ENCODE measurements at places on chromosomes 7 and 10.

- peak; percentile 83 for DNase-seq
These were observed at the start of gene PRKAR1B for GRCh38 chr7:727104-727805. Gene PRKAR1B, minus strand, starts transcription at chr7:727281. Its CDS starts 15,776 bp downstream, at chr7:711505.

DNA sequence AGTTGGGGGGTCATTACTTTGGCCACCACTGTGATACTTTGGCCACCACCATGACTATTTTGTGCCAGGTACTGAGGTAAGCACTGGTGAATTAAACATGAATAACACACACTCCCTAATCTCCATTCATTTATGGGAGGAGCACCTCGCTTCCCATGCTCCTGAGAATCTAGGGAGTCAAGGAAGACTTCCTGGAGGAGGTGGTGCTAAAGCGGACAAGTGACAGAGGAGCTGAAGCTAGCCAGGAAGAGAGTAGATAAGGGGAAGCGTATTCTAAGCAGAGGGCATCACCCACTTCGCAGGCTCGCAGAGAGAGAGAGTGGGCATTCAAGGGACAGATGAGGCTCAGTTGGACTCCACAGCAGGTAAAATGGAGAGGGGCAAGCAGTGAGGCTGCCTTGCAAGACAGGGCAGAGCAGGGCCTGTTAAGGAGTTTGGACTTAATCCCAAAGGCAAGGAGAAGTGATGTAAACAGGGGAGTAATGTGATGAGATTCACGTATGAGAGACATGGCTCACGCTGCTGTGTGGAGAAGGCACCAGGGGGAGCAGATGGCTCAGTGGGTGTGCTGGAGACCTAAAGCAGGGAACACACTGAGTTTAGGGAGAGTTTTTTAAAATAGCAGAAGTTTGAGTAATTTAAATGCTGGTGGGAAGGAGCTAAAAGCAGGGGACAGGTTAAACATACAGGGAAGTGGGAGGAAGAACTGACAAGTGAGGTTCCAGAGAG is 21.3 kb upstream of the TMEM248 start:
- no peak for DNase-seq

DNA sequence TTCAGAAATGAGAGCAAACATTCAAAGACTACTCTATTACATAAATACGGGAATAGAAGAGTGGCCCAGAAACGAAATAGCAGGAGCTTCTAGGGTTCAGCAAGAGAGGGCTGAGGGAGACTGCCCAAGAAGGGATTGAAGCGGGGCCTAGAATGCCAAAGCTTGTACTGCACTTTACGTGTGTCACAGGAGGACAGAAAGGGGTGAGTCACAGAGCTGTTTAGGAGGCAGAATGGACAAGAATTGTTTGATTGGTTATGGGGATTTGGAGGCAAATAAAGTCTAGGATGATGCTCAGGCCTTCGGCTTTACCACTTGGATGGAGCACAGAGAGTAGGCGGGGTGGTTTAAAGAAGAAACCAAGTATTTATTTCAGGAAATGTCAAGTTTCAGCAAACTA is 11.3 kb upstream of the FXYD4 start:
- DNase-seq, result no peak

- no peak for DNase-seq
These were observed 38.9 kb upstream of the ITGA8 start for GRCh38 chr10:15758618-15759017.

- DNase-seq, result no peak
These were observed 38.3 kb downstream of the AHCYL2 start for GRCh38 chr7:129263168-129263567.

DNA sequence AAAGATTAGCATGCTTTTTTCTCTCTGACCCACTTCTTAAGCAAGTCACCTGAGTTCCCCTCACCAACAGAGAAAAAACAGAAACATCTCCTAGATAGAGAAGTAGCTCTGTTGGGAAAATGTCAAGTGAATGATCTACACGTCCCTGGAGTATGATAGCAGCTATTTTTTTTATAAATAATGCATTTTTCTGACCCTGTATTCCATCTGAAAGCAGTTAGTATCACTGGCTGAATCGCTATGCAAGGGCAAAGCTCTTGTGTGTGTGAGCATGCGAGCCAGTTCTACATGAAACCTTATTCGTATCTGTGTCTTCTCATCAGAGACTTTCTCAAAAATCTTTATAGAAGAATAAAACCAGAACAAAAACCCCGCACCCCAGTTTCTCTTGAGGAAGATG is 8.2 kb downstream of the ANKMY2 start:
- no peak for DNase-seq

- no peak for DNase-seq
These were observed 17.1 kb downstream of the ODAD2 start for GRCh38 chr10:27981744-27982143.

- no peak for DNase-seq
These were observed 829.5 kb downstream of the REEP3 start for GRCh38 chr10:64350665-64351064.

DNA sequence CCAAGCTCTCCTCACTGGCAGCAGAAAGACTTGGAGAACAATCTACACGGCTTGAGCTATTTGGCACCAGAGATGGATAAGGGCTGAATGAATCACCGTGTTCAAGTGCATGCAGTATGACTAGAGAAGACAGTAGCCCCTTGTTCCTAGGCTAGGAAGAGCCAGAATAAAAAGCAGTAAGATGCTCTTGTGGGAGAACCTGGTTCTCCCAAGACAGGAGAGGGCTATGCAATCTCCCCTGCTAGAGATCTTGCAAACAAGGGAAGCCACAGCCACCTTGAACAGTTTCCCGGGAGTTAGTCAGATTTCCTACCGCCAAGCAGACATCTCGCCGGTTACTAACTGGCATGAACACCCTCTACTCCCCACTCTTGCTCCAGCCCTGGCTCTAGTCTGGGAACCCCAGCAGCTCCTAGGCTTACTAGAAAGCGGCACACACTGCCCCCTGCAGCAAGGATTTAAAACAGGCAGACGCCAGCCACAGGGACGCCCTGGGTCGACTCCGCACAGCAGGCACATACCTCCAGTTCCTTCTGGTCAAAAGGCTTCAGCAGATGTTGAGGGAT is 107.3 kb downstream of the SMURF1 start:
- DNase-seq, result no peak

DNA sequence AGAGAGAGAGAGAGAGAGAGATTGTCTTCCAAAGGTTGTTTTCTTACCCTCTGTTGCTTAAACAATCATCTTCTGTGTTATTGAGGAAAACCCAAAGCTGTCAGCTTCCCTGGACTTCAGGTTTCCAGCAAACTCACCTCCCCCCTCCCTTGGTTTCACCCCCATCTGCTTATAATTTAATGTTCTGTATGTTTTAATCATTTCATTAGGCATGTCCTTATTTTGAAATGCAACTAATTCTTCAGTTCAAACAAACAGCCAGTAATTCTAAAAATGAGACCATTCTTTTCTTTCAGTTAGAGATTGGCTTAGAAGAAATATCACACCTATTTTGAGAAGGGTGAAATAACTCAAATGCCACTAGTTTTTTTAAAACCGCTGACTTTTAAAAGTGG is 102.9 kb downstream of the FAM204A start:
- DNase-seq, result no peak

GRCh38 chr10:71664585-71664984 is 55.0 kb downstream of the C10orf105 start:
- no peak for DNase-seq

DNA sequence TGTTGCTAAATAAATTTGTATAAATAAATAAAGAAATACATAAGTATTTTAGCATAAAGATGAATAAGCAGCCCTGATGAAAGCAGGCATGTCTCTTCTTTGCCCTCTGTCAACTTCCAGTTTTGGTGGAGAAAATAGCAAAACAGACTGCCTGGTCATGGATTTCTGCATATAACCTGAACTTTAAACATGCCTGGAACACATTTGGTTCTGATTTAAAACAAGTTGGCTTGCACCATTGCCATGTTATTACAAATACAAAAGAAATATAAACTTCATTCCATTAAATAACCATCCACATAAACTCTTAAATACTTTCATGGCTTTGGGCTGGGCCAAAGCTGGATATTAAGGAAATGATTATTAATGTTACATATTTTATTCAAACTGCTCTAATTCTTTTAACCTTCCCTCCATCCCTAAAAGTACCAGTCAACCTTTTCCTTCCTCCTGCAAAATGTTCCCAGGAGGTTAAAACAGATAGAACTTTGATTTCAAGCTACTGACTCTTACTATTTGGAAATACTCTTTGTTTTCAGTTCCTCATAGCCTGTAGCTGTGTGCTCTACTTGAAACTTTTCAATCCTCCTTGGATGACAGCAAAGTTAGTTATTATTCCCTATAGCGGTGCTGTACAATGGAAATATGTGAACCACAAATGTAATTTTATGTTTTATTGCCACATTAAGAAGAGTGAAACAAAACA is 96.3 kb downstream of the BICC1 start:
- DNase-seq, result no peak

DNA sequence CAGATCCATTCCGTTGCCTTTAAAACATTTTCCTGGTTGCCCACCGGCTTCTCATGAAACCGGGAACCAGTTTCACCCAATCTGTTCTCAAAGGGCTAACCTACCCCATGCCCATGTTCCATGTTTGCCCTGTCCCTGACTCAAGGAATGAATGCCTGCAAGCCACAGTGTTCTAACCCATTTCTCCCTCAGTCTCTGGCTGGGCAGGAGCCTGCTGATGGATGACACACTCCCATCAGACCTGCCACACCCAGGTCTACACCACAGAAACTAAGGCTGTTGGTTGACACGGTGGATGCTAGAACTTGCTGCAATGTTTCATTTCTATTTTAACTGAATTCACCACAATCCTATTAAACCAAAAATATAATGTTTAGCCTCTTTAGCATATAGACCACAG is 15.6 kb downstream of the CLRN3 start:
- no peak for DNase-seq

DNA sequence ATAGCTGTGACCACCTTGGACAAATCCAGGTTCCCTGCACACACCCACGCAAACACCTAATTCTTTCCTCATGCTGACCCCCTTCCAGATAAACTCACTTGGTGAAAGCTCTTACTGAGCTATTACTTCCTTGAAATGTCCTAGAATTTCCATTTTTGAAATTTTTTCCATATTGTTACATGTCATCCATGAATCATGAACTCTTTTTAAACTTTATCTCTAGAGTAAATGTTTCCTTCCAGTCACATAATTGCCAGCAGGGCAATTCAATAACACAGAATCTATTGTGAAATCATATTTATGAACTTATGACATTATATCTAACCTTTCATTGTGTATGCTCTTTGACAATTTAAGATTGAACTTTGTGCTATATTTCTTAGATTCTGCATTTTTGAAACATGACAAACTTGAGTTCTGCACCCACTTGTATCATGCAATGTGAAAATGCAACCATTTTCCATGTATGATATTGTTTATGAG is 26.8 kb upstream of the FGL2 start:
- DNase-seq, result no peak

GRCh38 chr7:118109607-118110006 is 74.4 kb upstream of the LSM8 start:
- no peak for DNase-seq

- DNase-seq, result no peak
These were observed 108.0 kb downstream of the TWIST1 start for GRCh38 chr7:19009241-19009935.

GRCh38 chr7:130288829-130289228 is 4.1 kb upstream of the CPA4 start:
- no peak for DNase-seq

GRCh38 chr10:61471491-61471890 is 18.3 kb upstream of the TMEM26 start:
- DNase-seq, result no peak

GRCh38 chr7:42219447-42219846 is 17.6 kb downstream of the GLI3 start:
- DNase-seq, result no peak

- no peak for DNase-seq
These were observed 65.9 kb downstream of the CREB3L2 start for GRCh38 chr7:137935884-137936508.

DNA sequence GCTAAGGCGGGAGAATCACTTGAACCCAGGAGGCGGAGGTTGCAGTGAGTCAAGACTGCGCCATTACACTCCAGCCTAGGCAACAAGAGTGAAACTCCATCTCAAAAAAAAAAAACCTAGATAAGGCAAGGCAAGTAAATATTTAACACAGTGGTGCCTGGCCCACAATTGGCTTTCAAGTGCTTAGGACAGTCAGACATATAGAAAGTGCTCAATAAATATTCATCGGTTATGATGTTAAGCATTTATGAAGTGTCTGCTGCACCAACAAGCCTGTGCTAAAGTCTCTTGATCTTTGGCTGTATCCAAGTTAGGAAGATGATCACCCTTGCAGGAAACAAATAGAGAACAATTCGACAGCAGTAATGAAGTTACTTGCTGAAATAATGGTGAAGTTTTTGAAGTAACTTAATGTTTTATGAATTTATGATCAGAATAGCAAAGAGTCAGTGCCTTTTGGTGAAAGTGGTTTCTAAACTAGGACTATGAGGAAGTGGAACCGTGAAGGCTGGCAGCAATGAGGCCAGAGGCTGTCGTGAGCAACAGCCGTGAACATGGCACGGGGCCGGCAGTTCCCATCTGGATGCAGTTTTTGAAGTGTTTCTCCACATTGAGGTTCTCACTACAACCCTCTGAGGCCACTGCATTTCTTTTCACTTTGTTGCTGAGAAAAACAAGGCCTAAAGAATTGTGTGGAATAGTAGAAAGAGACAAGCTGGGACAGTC is 48.1 kb upstream of the GATA3 start:
- no peak for DNase-seq

- no peak for DNase-seq
These were observed 341.1 kb downstream of the PARD3 start for GRCh38 chr10:34474009-34474376.

- no peak for DNase-seq
These were observed 1.2 kb downstream of the AGR3 start for GRCh38 chr7:16880554-16880953.

- DNase-seq, result no peak
These were observed 235.5 kb downstream of the SEMA3E start for GRCh38 chr7:83413424-83413823.

DNA sequence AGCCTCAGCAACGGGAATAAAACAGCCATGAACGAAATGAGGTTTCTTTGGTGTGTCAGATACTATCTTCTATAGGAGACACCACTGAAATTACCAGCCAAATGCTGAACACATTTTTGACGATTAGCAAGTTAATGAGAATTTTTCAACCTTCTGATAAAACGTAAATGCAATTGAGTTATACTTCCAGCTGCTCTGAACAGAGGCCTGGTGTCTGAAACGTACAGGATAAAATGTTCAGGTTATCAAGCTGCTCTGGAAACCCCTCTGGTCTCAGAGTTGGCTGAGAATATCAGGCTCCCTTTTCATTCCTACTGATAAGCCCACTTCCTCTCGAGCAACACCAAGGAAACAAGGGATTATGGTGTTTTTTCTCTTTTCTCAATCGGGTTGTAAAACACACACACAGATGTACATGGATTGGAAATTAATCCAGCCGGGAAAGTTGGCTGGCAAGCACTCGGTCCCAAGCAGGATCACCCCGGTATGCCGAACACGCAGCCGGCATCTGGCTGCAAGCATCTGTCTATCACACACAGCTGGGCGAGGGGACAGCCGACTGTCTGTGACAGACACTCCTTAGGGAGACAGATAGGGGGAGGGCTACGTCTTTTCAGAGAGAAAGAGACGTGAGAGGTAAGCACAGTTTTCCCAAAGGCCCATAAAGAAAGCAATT is 171.8 kb downstream of the PRKAG2 start:
- no peak for DNase-seq

Data from GM12891 (cell line).